Osteoblast (primary cell): ENCODE measurements at places on chromosomes 6 and 20.

- no peak for DNase-seq
Measured at GRCh38 chr6:110366256-110366655, 8.1 kb upstream of the METTL24 start.

DNA sequence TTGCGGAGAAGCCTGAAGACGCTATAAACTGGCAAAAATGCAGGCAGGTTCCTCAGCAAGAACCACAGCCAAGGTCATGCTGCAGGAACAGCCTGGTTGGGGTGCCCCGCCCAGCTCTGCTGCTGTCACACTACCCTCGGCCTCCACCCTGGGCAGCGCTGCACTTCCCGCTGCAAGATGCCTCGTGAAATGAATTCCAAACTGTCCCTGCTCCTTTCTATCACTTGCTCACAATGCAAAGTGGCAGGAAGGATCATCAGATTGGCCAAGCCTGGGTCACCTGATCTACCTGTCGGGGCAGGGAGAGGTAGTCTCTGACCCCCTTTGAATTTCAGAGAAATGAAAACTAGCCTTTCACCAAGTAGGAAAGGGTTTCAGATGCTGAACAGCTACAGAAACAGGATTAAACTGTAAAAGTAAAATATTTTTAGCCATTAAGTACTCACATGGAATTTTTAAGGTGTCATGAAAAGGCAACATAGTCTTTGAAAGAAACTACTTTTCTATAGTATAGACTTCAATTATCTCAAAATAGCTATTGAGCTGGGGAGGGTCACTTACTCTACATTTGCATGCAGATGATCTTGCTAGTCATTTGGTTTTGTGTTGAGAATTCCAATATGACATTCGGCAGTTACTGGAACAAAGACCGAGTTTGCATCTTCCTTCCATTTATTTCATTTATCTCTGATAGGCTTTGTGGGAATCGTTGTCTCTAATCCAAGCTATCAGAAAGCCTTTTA lies 236.4 kb upstream of the ASCC3 start:
- DNase-seq: no peak

- DNase-seq: no peak
Measured at GRCh38 chr20:62350098-62350628, 16.9 kb downstream of the LAMA5 start.

- no peak for DNase-seq
Measured at GRCh38 chr6:155521719-155522118, 66.1 kb upstream of the NOX3 start.

- no peak for DNase-seq
Measured at GRCh38 chr6:50716899-50717509, 3.7 kb downstream of the TFAP2D start.

- DNase-seq: peak; percentile 92
Measured at GRCh38 chr6:17589406-17590096, 10.6 kb upstream of the FAM8A1 start.

DNA sequence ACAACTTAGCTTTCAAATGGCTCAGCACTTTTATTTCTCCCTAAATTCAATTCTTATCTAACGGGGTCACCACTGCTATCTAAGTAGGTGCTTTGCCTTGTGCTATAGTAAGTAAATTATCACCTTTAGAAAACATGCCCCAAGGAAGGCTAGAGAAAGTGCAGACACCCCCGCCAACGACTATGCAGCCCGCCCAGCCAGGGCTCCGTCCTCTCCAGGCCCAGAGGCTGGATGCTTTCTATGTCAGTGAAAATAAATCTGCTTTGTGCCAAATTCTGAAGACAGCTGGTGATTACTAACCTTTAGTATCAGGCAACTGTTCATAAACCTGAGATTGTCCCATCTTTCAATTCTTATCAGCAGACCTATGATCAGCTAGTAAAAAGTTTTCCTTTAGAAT lies 14.3 kb downstream of the KIAA0319 start:
- DNase-seq: no peak

- DNase-seq: peak; percentile 52
Measured at GRCh38 chr6:5499644-5500306, 238.5 kb downstream of the FARS2 start.

DNA sequence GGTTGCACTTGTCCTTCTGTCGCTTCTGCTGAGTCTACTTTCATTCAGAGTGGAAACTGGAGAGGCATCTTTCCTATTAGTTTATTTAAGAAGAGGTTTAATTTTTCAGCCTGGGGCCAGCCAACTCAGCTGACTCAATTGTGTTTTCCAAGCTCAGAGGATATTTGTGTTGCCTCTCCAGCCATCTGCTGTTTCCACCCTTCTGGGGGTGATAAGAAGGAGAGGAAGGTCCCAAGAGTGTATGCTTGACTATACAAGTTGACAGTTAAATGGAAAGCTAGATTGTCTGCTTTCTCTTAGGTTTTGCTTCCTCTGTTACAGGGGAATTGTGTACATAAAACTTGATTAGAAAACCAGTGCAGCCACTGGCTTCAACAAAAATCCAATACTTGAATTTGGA lies 3.0 kb downstream of the PSMF1 start:
- DNase-seq: no peak

GRCh38 chr20:4227085-4227821 lies 211.9 kb upstream of the RNF24 start:
- DNase-seq: peak; percentile 95

DNA sequence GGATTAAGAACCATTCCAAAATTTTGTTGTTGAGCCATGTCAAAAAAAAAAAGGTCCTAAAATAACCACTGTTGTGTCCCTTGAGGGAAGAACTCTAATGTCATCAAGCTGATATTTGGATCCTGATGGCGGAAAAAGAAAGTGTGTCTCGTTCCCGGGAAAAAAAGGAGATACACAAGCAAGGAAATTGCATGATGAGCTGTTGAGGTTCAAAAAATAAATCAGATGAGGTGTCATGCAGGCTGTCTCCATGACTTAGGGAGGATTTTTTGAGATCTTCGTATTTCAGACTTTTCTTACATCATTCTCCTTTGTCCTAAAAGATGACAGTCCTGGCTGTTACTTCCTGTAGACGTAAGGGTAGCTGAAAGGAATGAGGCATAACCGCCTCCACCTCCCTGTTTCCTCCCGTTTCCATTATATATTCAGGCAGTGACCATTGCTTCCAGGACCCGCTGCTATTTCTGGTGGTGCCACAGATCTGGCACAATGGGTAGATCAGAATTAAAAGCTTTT lies 117.3 kb upstream of the TNFAIP3 start:
- peak; percentile 56 for DNase-seq

DNA sequence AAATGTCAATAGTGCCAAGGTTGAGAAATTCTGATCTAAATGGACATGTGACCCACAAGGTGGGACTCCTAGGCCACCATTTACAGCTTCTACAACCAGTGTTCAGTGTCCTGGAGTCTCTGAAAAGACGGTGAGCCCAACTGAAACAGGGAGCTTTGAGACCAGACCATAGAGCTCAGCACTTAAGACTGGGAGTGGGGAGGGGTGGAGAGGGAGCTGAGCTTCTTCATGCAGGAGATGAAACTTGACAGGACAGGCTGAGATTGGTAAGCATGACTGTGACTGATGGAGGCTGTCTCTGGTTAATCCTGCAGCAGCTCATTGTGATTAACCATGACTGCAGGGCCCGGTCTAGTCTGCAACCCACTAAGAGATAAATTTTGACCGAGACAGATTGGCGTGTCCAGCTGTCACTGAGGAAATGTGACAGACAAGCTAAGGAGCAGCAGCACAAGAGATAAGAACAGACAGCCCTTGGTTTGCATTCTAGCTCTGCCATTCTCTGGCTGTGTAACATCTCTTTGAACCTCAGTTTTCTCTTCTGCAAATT lies 1.4 kb upstream of the AAR2 start:
- no peak for DNase-seq

DNA sequence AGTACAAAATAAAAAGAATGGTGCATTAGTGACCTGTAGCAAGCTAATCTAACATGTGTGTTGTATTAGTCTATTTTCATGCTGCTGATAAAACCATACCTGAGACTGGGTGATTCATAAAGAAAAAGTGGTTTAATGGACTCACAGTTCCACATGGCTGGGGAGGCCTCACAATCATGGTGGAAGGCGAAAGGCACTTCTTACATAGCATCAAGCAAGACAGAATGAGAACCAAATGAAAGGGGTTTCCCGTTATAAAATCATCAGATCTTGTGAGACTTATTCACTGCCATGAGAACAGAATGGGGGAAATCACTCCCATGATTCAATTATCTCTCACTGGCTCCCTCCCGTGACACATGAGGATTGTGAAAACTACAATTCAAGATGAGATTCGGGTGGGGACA lies 45.4 kb upstream of the AIG1 start:
- no peak for DNase-seq

DNA sequence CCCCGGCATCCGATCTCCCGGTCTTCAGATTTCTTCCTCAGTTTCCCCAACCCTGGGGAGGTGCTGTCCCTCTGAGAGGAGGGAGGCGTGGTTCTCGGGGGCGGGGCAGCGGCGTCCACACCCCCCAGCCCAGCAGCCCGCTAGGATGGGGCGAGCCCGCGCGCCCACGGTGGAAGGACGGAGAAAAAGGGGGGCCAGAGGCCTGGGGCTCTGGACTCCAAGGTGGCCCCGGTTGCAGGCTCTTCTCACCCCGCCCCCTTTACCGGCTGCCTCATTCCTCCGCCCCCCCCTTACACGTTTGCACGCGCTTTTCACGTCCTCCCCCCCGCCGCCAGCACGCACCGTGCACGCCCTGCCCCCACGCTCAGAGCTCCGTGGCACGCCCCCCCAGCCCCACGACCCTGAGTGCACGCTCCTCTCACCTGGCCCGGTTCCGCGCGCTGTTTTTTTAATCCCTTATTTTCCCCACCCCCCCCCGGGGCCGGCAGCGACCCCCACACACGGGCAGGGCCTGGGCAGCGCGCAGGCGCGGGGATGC lies 402 bp downstream of the ZBTB12 start:
- peak; percentile 96 for DNase-seq

- no peak for DNase-seq
Measured at GRCh38 chr6:108417027-108417426, 122.2 kb downstream of the AFG1L start.

GRCh38 chr6:85402071-85402470 lies 47.8 kb upstream of the NT5E start:
- no peak for DNase-seq

GRCh38 chr20:62134735-62135231 lies 8.4 kb downstream of the PSMA7 start:
- peak; percentile 73 for DNase-seq

DNA sequence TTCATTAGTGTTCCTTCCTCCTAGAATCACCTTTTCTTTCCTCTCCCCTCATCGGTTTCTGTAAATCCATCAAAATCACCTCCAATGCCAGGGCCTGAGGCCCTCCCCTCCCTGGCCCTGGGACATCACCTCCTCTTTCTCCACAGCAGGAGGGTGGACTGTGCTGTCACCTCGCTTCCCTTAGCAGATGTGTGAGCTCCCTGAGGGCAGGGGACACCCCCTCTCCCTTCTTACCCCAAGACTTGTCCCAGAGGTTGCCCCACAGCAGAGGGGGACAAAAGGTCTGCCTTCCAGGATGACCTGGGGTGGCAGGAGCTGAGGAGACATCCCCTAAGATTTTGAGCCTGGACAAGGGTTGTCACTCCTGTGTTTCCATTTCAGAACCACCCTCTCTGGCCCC lies 5.9 kb downstream of the ULBP1 start:
- peak; percentile 68 for DNase-seq

- DNase-seq: no peak
Measured at GRCh38 chr20:16364320-16364687, 208.9 kb downstream of the KIF16B start.

GRCh38 chr6:56515081-56515905 lies 127.4 kb downstream of the DST start:
- DNase-seq: no peak

DNA sequence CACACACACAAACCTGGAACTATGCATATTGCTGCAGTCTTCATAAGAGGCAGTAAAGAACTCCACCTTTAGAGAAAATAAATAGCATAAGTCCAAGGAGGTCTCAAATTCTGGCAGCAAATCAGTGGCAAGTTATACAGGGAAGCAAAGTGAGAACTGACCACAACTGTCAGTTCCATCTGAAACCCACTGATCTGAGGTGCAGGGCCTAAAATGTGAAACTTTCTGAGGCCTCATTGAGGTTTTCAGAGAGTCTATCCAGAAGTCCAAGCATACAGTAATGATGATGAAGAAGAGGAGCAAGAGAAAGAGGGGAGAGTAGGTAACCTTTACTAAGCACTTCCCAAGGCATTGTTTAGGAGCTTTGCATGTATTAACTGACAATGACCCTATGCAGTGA lies 36.3 kb downstream of the MTFR2 start:
- DNase-seq: no peak

DNA sequence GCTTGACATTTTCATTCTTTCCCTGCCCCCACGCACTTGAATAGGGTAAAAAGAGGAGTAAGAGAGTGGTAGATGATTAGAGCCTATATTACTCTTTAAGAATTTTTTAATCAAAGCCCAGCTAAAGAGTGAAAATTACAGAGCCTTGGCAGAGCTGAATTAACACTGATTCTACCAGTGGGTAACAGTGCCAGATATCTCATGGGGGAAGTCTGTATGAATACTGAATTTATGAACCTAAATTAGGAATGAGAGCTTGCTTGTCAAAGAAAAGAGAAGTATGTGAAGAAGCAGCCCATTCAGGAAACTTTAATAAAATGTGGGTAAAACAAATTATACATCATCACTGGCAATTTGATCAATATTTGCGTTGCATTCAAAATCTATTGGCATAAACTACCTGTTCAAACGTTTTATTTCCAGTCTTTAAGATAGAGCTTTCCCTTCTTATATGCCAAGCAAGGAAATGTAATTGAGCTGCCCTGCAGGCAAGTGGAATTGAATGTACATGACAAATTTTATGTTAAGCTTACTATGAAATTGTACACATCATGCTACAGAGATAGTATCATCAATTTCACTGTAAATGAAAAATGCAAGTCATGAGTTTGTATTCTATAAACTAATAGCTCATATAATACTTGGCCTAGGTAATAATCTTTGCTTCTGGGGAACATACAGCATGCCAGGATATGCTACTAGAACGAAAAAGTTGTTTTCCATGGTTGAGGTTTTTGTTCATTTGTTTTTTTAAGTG lies 14.5 kb downstream of the SOBP start:
- no peak for DNase-seq

- DNase-seq: peak; percentile 95
Measured at GRCh38 chr20:35305682-35306556, 13.7 kb upstream of the FAM83C start.

GRCh38 chr20:55200317-55200716 lies 724.9 kb downstream of the DOK5 start:
- no peak for DNase-seq

GRCh38 chr6:105616521-105616920 lies 213.6 kb upstream of the PREP start:
- DNase-seq: no peak

- DNase-seq: no peak
Measured at GRCh38 chr6:43673444-43674084, 14.0 kb downstream of the MRPS18A start.

DNA sequence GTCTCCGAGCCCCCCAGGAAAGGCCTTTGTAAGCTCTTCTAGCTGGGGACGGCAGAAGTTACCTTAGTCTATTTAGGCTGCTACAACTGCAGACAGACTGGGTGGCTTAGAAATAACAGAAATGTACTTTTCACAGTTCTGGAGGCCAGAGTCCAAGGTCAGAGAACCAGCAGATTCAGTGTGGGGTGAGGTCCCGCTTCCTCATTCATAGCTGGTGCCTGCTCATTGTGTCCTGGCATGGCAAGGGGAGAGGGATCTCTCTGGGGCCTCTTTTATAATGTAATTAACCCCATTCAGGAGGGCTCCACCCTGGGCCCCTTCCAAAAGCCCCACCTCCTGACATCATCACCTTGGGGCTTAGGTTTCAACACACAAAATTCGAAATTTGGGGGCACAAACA lies 315.1 kb downstream of the CDH4 start:
- no peak for DNase-seq
